ENCODE measurements at places on chromosomes 4 and X. TPM values are rescaled to one million over a fixed set of nuclear protein-coding genes. Genes with fewer than 3 reads are reported as not detected.

The BEND4 gene
- not detected for total RNA-seq

The TMSB15C gene
- 3.6 TPM for total RNA-seq

The TRIML2 gene
- 2.2 TPM for total RNA-seq

The PTPN13 gene
- 14.8 TPM for total RNA-seq

The RAP1GDS1 gene
- 45.5 TPM for total RNA-seq
